ENCODE measurements at places on chromosomes 12 and 14.

DNA sequence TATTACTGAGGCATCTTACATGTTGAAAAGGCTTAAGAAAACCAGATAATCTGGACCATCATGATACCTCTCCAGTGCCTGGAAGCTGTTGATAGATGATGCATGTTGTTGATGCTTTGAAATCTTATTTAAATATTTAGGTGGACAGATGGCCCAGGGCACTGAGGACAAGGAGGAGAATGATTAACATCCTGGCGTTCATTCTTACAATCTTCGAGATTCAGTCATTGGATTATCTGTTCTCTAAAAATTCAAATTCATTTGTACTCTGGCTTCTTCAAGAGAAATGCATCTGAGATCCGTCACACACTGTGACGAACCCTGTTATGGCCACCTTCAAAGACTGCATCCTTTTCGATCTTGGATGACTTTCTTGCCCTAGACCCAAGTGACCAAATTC is 121.3 kb upstream of the IGF1 start:
- no peak for DNase-seq

DNA sequence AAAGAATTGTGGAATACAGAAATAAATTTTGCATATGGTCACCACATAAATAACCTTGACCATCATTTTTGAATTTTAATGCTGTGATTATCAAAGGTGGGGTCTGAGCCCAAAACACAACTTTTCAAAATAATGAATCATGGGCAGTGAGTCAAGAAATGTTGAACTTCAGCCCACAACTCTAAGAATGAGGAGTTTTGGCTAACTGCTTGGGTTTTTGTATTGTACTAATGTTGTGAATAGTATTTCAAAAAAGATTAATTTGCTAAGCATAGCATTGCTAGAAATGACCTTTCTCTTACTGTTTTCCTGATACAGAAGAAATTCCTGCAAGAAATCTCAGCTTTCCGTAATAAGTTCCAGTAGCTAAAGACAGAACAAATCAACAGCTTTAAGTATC is 24.4 kb upstream of the YARS2 start:
- peak; percentile 1 for DNase-seq

DNA sequence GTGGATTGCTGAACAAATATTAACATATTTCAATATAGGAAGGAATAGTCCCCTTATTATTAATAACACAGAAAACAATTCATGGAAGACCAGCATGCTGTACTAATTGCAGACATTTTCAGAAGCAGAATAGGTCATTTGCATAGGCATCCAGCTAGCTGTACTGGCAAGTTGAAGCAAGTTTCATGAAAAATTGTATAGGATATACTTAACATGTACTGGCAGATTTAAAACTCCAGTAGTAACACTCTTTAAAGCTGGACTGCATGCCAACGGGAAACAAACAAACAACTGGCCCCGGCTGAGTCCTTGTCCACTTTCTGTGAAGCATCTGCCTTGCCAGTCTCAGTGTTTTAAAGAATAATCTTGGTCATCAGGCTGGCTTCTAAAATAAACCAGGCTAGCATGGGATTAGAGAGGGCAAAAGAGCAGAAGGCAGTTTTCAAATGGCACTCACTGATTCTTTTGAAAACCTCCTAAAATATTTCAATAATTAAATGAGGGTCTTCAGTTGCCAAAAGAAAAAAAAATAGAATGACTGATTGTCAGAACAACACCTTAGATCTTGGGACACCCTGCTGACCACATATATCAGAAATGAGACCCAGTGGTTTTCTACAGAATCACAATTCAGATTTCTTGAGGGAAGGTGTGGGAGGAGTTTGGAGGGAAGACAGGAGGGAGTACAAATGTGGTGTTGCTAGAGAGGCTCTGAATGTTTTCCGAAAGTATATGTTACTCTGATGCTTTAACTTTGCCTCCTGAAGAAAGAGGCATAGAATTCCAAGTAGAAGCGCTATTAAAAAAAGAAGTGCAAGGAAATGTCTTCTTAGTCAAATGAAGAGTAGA is 122.5 kb upstream of the KRAS start:
- DNase-seq: no peak

GRCh38 chr14:69693801-69694729 is 72.9 kb upstream of the SRSF5 start:
- no peak for DNase-seq

DNA sequence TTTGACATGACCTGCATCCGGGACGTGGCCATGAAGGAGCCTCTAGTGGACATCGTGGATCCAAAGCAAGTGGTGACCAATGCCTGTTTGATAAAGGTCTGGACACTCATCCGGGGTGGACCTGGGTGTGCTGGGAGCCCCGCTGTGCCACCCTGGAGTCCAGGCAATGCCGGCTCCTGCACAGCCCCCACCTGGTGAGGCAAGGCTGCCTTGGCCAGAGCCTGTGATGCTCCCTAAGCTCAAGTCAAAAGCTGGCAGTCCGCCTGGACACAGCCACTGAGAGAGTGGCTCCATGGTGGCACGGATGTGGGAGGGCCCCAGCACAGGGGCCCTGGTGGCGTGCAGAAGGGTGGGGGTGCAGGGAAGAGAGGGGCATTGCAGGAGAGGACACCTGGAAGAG is 85.9 kb downstream of the PRMT8 start:
- no peak for DNase-seq

- DNase-seq: no peak
Observed at GRCh38 chr14:94043756-94044475, 17.8 kb downstream of the OTUB2 start.

DNA sequence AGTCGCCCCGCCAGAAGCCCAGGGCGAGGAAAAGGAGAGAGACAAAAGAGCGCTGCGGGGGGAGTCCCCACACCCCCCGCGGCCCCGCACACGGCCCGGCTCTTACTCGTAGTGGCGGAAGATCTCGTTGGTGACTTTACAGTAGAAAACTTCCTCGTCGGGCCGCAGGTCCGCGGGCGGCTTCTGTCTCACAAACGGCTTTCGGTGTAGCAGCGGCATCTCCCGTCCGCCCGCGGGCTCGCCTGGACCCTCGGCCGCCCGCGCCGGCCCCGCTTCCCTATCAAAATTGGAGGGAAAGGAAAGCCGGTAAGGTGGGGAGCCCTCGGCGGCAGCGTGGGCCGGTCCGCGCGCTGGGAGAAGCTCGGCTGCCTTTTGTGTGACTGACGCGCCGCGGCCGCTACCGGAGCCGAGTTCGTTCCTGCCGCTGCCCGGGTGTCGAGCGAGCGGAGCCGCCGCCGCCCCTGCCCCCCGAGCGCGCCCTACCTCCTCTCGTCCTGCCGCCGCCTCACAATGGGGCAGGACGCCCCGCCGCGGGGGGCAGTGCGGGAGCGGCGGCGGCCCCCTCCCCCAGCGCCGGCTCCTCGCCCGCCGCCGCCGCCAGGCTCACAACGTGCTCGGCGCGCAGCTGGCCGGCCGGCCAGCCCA is 652 bp downstream of the BAZ1A start:
- DNase-seq: peak; percentile 46

GRCh38 chr14:60332869-60333268 is 83.8 kb downstream of the PPM1A start:
- no peak for DNase-seq

DNA sequence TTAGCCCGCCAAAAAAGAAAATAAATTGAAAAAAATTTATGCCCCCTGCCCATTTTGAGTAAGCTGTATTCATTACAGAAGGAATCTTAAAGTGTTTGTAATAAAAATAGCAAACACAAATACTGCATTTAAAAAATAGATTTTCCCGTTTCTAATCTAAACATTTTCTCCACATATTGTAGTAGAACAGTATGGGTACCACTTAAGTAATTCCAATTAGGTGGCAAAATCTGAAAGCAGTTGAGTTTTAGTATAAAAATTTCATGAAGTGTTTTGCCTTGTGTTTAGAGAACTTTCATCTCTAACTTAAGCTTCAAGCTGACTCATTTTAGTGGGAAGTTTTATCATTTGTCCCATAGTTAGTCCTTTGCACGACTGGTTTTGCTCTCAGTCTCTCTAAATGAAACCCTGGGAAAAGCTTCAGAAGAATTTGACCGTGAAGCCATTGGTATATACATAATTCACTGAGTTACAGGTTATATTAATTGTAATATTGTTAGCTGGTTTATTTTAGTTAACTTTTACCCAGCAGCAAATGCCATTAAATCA is 214.6 kb downstream of the ERC1 start:
- DNase-seq: no peak

DNA sequence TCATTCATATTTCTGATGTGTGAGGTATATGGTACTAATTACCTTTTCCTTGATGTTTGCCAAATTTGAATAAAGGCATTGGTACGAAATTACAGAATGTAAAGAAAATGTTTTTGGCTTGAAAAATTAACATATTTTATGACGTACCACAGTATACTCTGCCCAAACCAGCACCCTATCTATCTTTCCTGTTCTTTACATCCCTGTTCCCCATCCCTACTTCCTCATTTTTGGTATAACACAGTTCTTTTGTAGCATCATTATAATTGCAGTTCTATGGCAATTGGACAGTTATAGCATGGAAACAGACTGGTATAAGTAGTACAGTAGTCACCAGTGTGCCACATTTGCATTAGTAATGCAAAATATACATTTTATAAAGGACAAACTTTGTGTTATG is 7.0 kb upstream of the CCT2 start:
- DNase-seq: no peak

DNA sequence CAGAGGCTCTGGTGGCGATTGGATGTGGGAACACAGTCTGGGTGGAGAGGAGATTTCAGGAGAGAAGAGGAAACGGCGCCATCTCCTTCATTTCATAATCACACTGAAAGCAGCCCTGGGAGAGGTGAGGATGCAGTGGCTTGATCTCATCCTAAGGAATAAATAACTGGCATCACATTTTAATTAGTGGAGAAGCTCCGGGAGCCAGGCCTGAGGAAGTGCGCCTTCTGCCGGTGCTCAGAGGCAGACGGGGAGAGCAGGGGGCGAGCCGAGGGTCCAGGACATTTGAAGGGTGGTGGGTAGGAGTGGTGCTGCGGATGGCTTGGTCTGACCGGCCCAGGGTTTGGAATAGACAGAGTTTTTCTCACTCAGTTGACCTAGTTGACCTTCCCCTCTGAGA is 265.0 kb downstream of the CACNA1C start:
- DNase-seq: no peak

DNA sequence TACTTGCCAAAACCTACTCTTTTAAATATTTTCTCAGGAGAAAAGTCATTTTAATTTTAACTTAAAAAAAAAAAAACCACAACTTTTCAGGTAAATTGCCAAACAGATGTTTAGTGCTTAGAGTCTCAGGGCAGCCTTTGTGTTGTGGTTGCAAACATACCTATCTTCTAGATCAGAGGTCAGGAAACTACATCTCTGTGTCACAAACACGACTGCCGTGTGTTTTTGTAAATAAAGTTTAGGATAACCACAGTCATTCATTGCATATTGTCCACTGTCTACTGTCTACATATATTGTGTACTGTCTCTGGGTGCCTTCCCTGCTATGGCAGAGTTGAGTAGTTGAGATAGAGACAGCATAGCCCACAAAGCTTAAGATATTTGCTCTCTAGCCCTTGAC is 48.9 kb downstream of the DYRK2 start:
- DNase-seq: no peak

DNA sequence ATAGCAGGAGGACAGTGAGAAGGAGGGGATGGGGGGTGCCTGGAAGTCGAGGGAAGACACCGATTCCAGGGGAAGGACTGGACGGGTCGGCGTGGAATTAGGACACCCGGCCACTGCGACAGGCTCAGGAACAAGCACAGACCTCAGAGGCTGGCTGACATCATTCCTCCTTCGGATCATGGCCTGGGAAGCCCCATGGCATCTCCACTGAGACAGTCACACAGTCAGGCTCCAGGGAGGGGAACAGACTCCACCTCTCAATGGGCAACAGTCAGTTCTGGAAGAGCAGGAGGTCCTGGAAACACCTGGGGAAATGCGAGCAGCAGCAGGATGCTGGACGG is 67.9 kb upstream of the FBRSL1 start:
- no peak for DNase-seq

DNA sequence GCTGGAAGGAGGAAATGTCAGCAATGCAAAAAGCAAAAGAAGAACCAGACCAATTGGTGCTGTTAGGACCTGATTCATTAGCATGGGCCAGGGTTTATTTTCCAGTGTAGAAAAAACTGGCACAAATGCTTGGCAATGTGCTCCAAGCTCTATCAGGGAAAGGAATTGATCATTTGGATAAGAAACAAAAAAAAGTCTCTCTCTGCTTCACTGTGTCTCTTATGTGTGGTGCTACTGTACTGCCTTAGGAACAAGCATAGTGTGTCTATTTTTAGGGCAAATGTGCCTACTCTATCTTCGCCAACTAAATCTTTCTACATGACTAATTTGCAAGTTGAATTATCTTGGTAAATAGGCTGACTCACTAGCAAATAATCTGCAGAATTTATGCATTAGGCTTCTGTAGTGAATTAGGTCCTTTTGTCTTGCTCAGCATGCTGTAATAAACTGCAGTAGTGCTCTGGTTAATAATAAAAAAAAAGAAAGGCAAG is 236.7 kb downstream of the MDGA2 start:
- no peak for DNase-seq

GRCh38 chr14:91058042-91058581 is 2.3 kb downstream of the RPS6KA5 start:
- DNase-seq: no peak

GRCh38 chr14:74924061-74924460 is 1.0 kb upstream of the RPS6KL1 start:
- DNase-seq: no peak

- no peak for DNase-seq
Observed at GRCh38 chr12:106305376-106305775, 2.8 kb downstream of the TCP11L2 start.

- no peak for DNase-seq
Observed at GRCh38 chr12:87234898-87235297, 794.3 kb downstream of the C12orf50 start.

DNA sequence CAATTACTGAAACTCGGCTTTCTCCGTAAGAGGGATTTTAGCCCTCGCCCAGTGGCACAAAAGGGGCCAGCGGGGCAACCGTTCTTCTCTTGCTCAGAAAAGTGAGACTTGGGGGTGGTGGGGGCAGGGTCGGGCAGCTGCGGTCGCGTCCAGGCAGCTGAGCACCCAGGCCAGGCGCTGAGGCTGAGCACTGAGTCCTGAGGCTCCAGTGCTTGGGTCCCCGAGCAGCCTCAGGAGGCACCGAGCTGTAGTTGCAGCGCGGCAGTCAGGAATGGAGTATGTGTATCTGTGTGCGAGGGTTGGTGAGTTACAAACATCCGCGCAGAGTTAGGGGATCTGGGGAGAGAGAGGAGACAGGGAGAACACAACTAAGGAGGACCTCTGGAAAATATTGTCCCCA is 4.1 kb upstream of the HOXC6 start:
- DNase-seq: no peak

All from muscle of arm (tissue), 14 donors.